ENCODE measurements at places on chromosomes 1 and 21.

- no peak for DNase-seq
Observed at GRCh38 chr1:92980732-92981647, 19.7 kb upstream of the DIPK1A start.

GRCh38 chr1:205190845-205191577 is 20.5 kb downstream of the DSTYK start:
- DNase-seq: no peak

DNA sequence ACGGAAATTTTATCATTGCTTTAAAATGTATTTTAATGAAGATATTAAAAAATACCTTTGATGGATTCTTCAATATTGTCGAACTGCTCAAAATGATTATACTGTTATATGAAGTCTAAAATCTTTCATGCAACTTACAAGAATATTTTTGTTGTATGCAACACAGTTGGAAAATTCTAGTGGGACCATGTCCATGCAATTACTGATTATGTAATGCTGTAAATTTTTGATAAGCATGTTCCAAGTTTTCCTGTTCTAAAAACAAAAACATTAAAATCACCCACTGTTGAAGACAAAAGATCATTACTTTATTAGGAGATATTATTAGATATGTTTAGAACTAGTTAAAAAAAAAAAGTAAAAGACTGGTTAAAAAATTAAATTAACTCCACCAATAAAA is 132.8 kb downstream of the NFIA start:
- DNase-seq: no peak

DNA sequence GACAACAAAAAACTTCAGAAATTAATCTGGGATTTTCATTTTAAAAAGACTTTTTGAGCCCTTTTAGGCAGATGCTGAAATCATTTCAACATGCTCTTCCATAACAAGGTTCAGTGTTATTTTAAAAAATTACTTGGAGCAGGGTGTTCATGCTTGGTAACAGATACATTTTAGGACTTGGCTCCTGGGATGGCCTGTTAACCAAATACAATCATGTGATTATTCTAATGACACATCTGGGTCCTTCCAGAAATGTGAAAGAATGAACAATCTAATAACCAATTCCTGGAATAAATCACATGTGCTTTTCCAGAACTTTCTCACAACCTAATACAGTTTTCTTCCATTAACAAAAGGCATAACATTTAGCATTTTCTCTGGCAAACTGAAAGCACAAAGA is 379.8 kb upstream of the RUNX1 start:
- no peak for DNase-seq

DNA sequence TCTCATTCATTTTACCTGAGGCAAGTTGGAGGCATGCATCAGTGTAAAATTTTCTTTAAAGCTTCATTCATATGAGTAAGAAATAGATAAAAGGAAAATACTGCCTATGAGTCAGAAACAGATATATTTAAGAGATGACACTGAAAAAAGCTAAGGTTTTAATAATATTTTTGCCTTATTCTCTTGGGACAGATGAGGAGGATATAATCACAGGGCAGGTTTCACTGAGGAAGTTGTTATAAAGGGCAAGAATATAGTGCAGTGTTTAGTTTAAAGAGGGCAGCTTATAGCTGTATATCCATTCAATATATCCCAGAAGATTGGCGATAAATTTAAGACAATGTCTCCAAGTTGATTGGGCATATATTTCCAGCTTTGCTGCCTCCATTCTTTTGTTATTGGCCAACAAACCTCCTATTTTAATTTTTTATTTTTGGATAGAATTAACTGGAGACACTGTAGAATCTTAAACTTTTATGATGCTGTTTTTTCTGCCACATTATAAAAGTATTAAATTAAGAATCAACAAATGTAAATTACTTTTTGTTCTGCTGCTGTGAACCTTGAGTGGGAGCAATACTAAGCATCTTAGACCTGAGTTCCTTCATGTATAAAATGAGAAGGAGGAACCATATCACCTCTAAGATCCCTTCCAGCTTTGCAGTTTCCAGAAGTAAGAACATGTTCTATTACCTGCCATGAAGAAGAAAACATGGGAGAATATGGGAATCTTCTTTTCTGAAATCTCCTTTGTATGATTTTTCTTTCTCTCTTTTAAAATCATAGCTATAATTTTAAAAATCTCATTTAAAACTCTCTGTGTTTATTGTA is 171.6 kb downstream of the S1PR1 start:
- no peak for DNase-seq

Measured in NCI-H2029 (cell line).